ENCODE measurements at places on chromosomes 6 and 20.

GRCh38 chr6:80210618-80211017, 104.1 kb downstream of the BCKDHB start:
- DNase-seq, result peak; percentile 33

DNA sequence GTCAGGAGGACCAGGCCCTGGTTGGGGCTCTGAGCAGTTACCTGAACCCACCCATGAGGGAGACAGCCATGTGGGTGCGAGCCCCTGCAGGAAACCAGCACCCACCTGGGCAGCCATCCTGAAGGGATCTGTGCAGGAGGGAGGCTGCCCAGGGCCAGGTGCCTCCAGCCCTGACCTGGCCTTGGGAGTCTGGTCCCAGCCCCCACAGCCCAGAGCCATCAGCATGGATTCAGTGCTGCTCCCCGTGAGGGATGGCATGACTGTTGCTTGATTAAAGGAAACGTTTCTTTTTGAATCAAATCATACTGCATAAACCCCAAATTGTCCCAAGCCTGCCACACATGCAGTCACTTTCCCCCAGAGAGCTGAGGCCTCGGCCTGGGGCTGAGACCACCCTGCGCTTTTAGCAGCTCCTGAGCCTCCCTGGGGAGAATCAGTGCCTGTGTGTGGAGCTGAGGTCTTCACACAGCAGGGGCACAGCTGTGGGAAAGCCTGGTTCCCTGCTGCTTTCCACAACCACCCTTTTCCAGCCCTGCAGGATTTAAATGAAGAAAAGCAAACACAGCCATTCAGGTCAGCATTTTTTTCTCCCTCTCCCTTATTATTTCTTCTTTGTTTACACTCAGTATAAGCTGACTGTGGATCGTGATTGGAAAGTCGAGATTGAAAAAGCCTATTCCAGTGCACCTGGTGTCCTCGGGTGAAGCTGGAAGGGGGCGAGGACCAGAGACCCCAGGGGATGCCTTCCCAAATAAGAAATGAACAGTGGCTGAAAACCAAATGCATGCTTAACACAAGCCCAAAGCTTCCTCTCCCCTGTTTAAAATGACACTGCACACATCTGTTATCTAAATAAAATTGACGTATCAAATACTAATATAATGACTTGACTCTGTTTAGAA, 283.9 kb downstream of the SMOC2 start:
- no peak for DNase-seq

DNA sequence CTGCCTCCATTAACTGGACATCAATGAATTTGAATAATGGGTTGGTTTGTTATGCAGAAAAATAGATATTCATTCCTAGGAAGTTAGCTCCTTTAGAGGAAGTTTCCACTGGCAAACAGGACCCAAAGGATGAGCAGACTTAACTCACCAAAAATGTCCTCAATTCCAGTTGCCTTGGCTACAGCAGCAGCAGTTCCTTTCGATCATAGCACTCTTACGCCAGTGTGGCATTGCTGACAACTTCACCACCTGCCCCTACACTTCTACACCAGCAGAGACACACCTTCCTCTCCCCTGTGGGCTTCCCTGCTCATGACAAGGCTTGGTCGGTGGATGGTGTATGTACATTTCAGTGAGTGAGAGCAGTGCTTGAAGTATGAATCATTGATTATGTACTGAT, 532.8 kb downstream of the QKI start:
- no peak for DNase-seq

DNA sequence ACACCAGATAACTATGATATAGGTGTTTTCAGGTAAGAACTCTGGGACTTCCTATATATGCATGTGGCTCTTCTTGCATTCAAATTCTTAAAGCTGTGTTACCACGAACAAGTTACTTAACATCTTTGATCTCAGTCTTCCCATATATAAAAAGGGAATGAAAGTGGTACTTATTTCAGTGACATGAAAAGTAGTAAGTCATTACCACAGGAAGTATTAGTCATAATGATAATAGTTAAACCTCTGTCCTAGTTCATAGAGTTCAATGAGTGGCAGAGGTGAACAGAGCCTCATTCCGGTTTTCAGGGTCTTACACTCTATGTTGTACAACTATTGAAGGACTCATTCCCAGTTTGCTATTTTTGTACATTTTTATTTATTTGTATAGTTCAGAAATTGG, 237.0 kb downstream of the NKAIN2 start:
- DNase-seq, result no peak

DNA sequence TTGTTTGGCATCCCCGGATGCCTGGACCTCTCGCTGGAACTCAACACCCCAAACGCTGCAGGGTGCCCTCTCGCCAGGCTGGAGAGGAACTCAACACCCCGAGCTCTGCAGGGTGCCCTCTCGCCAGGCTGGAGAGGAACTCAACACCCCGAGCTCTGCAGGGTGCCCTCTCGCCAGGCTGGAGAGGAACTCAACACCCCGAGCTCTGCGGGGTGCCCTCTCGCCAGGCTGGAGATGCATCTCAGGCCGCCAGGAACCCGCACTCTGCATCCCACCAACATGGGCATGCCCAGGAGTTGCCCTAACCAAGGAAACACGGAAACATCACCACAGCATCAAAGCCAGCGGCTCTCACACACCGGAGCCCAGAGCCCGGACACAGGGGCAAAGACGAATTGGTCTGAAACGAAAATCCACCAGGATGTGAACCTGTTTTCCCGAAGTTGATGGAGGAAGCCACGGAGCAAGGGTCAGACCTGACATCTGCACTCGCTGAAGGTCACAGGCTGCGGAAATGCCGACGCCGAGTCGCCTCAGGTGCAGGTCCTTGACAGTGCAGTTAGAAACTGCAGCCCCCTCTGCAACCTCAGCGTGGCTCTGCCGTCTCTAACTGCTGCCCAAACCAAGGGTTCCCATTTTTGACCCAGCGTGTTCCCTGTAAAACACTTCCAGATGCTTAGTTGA, 37.5 kb downstream of the DLL1 start:
- no peak for DNase-seq

- DNase-seq, result no peak
Measured at GRCh38 chr6:105746130-105746505, 340.0 kb upstream of the PRDM1 start.

- DNase-seq, result no peak
Measured at GRCh38 chr6:38305995-38306681, 333.6 kb downstream of the BTBD9 start.

DNA sequence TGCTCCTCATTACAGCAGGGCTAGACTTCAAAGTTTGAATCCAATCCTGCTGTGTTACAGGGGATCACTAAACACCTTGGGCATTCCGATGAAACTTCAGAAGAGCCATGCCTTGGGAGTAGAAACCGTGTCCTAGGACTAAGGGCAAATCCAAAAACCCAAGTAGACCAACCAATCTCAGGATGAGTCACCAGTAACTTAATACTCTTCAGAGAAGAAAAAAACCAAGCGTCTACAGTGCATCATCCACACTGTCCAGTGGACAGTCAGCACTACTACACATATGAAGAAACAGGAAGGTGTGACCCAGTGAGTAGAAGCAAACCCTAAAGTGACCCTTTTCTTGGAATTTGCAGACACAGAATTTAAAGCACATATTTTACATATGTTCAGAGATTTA, 39.5 kb upstream of the VAPB start:
- peak; percentile 87 for DNase-seq
